ENCODE measurements at places on chromosomes 1 and 21. TPM values are rescaled to one million over a fixed set of nuclear protein-coding genes. Genes with fewer than 3 reads are reported as not detected.

GRCh38 chr1:24502709-24503058, at the start of gene RCAN3:
Gene RCAN3, plus strand, starts transcription at chr1:24502836. Its CDS starts 11,537 bp downstream, at chr1:24514373.
- peak within 1 kb of the TSS; percentile 62 for H3K27ac ChIP-seq
- H3K36me3 ChIP-seq = no peaks in the 10 kb centered on the region
- no peaks in the 10 kb centered on the region for H3K27me3 ChIP-seq
- no peaks in the 10 kb centered on the region for H3K4me1 ChIP-seq

The FALEC gene
- 0.72 TPM for polyA plus RNA-seq

DNA sequence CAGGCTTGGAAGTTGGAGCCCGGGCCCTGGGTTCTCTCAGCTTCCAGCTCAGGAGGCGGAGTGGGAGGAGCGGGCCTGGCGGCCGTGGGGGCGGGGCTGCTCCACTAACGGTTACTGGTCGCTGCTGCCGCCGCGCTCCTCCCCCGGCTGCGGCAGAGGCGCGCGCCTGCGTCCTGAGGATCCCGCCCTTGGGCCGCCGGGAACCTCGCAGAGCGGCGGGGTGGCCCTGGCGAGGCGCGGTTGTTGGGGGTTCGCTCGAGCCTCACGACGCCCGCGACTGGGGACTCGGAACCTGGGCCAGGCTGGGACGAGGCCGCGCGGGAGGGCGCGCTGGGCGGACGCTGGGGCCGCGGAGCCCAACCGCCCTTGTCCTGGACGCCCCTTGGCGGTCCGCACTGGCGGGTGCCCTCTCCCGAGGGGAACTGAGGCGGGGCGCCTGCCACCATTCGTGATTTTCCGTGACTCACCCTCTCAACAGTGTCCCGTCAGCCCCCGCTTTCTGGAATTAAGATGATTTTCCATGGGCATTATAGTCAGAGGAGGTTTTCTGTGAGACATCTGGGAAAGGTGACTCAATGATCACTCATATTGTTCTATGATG, 34.1 kb downstream of the OR2G3 start:
- H3K4me3 ChIP-seq = peak overlapping the region; percentile 26
- no peak overlapping the region for H3K27ac ChIP-seq

The FLG gene
- not detected for polyA plus RNA-seq

The FAM151A gene
- polyA plus RNA-seq = not detected

DNA sequence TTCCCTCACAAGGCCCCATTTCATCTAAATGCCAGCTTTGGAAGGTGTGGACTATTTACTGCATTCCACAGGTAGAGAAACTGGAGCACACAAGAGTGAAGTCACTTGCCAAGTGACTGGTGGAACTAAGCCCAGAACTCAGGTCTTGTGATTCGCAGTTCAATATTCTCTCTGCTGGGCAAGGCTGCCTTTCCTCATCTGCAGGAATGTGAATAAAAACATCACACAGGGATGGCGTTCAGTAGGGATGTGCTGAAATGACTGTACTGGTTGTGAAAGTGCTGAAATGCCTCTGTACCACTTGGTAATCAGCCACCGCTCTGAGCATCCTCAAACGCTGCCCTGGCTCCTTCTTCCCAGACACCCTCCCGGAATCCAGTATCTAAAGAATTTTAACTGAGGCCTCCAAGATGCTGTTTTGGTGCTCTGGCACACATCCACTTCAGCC, 145.6 kb downstream of the HIVEP3 start:
- H3K27ac ChIP-seq = no peak overlapping the region
- no peak overlapping the region for H3K4me3 ChIP-seq
- 0 out of 2 replicates have a peak, but pooled peaks cover 4% of the 10 kb centered on the region for H3K4me1 ChIP-seq
- H3K36me3 ChIP-seq = no peaks in the 10 kb centered on the region

The C1orf226 gene
- polyA plus RNA-seq = 0.05 TPM

GRCh38 chr1:85407746-85408377, 57.1 kb downstream of the DDAH1 start:
- H3K27ac ChIP-seq = peak overlapping the region; percentile 85
- peak overlapping the region; percentile 53 for H3K4me3 ChIP-seq
- 0 out of 2 replicates have a peak, but pooled peaks cover 2% of the 10 kb centered on the region for H3K36me3 ChIP-seq
- peaks cover 13% of the 10 kb centered on the region for H3K4me1 ChIP-seq

DNA sequence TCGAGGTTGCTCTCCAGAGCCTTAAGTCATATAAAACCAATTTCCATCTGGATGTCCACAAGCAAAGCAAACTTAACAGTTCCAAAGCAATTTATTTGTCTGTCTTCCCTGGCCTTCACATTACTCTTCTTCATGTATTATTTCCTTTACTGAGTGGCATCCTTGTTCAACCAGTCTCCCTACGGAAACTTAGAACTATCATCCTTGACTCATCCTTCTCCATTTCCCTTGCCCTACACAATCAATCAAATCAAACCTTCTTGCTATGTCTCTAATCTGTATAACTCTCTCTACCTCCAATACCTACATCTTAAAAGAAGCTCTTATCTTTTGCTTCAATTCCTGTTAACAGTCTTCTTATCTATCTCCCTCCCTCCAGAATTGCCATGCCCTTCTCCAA, 25.4 kb downstream of the EGLN1 start:
- H3K36me3 ChIP-seq = no peaks in the 10 kb centered on the region
- 0 out of 2 replicates have a peak overlapping the region, but pooled peaks have one; percentile 35 for H3K4me3 ChIP-seq
- H3K27me3 ChIP-seq = no peaks in the 10 kb centered on the region
- no peak for DNase-seq
- peaks cover 12% of the 10 kb centered on the region for H3K4me1 ChIP-seq

DNA sequence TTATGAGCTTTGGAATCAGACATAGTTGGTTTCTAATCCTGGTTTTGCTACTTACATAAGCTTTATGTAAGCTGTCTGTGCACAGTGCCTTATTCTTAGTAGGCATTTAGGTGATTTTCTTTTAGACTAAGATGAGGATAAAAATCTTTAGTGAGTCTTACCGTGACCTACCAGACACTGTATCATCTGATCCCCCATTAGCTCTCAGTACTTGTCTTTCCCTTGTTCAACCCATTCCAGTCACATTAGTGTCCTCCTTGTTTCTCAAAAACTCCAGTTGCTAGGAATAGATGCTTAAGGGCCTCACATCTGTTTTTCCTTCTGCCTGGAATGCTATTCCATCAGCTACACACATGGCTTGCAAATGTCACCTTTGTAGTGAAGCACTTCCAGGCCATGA, 18.8 kb downstream of the PPP1R12B start:
- no peaks in the 10 kb centered on the region for H3K27me3 ChIP-seq
- H3K4me1 ChIP-seq = no peaks in the 10 kb centered on the region
- no peak overlapping the region for H3K27ac ChIP-seq
- H3K4me3 ChIP-seq = no peak overlapping the region
- no peaks in the 10 kb centered on the region for H3K36me3 ChIP-seq

The LRRC8C gene
- polyA plus RNA-seq = 4.2 TPM

DNA sequence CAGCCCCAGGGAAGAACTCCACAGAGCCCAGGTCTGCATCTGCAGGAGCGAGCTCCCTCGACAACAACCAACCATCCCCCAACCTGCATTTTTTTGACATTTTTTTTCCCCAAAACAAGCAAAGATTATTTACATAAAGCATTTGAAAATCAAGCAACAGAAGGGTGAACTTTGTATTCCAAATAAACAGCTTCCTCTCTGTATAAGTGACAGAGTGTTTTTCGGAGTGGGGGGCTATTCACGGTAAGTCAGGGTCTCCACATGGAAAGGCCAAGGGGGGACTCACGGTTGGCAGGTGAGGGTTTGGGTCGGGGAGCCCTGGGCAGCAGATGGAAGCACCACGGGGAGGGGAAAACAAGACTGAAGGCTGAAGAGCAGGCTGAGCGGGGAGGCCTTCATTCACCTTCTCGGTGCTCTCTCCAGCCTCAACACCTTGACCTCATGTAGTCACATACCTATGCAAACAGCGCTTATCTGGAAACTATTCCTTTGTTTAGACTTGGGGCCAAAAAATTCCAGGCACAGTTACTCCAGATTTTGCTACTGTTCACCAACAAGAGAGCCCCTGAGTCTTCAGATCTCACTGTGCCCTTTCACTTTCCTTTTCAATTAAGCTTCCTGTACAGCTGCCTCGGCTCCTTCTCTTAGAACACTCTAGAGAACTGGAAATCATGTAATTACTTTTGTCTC, 27.6 kb downstream of the C2CD2 start:
- DNase-seq = no peak
- H3K4me1 ChIP-seq = peaks cover 7% of the 10 kb centered on the region
- H3K36me3 ChIP-seq = no peaks in the 10 kb centered on the region
- H3K4me3 ChIP-seq = no peak overlapping the region
- no peaks in the 10 kb centered on the region for H3K27me3 ChIP-seq

The VASH2 gene
- 0.41 TPM for polyA plus RNA-seq

The DIO1 gene
- not detected for polyA plus RNA-seq
